Activated CD4-positive, CD25-positive, alpha-beta regulatory T cell treated with anti-CD3 and anti-CD28 coated beads, Interleukin-2, amount 50 U/mL, for 16 hours (primary cell): ENCODE measurements at places on chromosomes 13 and 19.

DNA sequence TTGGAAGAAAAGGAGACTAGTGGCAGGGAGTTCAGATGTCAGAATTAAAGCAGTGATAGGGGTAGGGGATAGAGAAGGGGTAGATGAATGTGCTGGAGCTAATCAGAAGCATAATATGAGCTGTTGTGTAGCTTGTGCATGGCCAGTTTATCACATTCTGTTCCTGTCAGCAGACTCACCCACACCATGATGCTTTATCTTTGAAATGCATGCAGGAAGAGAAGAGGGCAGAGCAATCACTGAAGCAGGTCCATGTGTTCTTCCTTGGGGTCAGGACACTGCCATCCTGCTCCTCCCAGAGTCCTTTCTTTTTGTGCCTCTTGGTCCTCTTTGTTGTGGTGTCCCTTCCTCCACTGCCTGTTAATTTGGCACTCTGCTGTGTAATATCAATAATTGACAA, 5.8 kb downstream of the CHAMP1 start:
- DNase-seq, result no peak

DNA sequence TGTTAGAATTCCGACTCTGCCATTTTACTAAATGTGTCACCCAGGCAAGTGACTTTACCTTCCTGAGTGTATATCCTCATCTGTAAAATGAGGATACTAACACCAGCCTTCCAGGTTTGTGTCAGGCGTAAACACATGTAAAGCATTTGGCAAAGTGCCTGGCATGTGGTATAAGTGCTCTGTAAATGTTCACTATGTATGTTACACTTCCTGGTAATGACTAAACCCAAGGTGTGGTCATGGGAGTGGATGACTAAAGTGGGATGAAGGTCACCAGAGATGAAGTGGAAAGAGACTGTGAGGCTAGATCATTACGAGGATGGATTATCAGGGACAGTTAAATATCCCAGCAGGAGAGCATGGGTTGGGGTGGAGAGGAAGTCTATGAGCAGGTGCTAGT, 25.6 kb downstream of the DEDD2 start:
- no peak for DNase-seq

GRCh38 chr19:46221981-46222610, 7.4 kb upstream of the IGFL1 start:
- DNase-seq, result no peak

DNA sequence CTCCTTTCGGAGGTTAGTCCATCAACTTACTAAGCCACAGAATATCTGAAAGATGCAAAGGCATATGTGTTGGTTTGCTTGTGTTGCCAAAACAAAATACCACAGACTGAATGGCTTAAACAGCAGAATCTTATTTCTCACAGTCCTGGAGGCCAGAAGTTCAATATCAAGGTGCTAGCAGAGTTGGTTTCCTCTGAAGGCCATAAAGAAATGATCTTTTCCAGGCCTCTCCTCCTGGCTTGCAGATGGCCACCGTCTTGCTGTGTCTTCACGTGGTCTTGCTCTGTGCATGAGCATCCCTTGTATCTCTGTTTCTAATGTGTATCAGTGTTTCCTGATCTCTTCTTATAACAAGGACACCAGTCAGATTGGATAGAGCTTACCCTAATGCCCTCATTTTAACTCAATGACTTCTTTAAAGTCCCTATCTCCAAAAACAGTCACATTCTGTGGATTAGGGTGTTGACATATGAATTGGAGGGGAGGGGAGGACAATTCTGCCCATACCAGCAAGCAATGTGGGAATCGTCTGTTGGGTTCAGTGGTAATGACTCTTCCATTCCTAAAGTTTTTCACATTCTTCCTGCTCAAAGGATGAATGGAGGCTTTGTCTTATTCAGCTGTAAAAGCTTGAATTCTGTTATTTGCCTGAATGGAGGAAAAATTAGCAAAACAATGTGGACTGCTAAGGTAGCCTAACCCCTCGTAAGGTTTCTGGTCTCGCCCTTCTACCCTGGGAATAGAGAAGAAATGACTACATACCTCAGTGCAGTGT, 715.7 kb downstream of the DIAPH3 start:
- no peak for DNase-seq

DNA sequence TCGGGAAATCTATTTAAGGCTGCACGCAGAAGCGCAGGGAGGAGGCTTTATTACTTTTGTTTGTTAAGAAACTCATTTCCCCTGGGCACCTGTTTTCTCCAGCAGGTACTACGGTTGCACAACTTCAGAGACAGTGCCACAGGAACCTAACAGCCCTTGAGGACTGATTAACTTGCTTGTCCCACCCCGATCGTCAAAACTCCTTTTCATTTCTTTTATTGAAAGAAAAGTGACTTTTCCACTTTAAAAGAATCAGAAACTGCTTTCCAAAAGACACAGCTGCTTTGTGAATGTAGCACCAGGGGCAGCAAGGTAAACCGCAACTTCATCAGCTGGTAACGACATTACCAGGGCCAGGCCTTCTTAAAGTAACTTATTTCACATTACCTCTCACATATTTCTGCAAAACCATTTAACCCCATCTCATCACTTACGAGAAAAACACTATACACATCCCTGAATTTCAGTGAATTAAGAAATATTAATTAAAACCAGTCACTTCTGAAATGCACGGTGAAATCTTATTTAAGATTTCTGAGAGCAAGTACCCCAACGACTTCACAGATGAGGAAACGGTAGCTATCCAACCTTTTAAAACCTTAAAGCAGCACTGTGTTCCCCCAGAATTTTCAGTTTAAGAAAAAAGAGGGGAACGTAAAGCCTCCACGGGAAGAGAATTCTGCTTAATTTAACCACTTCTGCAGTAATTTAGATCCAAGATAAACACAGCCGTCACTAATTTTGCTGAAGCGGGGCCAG, 1.4 kb downstream of the ANKRD10 start:
- no peak for DNase-seq

GRCh38 chr19:51779703-51780102, 15.3 kb upstream of the FPR3 start:
- no peak for DNase-seq

- no peak for DNase-seq
These were observed 348.3 kb downstream of the LIG4 start for GRCh38 chr13:107866941-107867623.

GRCh38 chr13:21541980-21542379, 62.0 kb downstream of the MICU2 start:
- DNase-seq, result no peak

- no peak for DNase-seq
These were observed 7.7 kb upstream of the NANOS3 start for GRCh38 chr19:13869281-13869680.
